ENCODE measurements at places on chromosomes 1 and 21.

GRCh38 chr1:20720631-20721091 lies 2.9 kb upstream of the KIF17 start:
- DNase-seq, result no peak

- DNase-seq, result no peak
Observed at GRCh38 chr1:46219551-46220520, 16.7 kb downstream of the LURAP1 start.

- no peak for DNase-seq
Observed at GRCh38 chr1:115092175-115092574, 2.9 kb upstream of the TSPAN2 start.

DNA sequence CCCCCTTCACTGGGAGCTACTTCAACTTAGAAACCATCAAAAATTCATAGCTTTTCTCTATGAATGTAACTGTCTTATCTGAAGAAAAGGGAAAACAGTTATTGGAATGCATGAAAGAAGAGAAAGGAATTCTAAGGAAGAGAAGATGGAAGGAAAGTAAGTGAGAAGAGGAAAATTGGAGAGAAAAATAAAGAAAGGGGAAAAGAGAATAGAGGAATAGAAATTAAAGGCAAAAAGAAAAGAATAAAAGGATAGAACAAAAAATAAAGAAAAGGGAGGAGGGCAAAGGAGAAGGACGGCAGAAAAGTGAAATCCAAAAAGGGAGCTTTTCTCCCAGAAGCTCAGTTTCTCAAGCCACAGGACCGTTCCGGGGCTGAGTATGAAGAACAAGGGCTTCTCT lies 9.9 kb upstream of the PROX1 start:
- DNase-seq, result no peak

DNA sequence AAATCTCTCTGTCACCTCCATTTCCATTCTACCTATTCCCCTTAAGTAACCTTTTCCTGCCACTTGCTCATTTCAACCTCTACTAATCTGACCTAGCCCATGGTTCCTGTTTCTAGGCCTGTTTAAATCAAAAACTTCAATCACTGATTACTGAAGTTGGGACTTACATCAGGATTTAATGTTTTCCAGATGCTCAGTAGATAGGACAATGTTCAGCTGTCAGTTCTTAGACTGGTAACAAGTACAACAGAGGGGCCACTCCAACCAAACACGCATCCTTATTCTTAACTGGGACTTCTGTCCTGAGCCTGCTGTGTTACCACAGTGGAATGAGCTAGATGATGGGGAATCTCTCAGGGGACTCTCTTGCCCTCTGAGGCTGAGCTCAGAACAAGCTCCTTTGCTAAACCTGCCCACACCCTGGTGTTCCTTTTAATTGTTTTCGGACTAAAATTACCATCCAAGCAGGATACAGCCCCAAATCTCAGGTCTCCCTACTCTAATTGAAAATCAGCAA lies 974.6 kb downstream of the TTLL7 start:
- no peak for DNase-seq

GRCh38 chr1:160353223-160353622 lies 10.0 kb downstream of the NCSTN start:
- no peak for DNase-seq

All from activated T-cell treated with anti-CD3 and anti-CD28 coated beads for 24 hours (primary cell).